ENCODE measurements at places on chromosomes 6 and 20.
A peak's percentile ranks its signal among the peaks of the same experiment; 100 is the strongest.

GRCh38 chr6:104604685-104605084, 255.0 kb downstream of the HACE1 start:
- no peak for DNase-seq

GRCh38 chr6:156808287-156808686, 31.1 kb downstream of the ARID1B start:
- DNase-seq = peak; percentile 31

DNA sequence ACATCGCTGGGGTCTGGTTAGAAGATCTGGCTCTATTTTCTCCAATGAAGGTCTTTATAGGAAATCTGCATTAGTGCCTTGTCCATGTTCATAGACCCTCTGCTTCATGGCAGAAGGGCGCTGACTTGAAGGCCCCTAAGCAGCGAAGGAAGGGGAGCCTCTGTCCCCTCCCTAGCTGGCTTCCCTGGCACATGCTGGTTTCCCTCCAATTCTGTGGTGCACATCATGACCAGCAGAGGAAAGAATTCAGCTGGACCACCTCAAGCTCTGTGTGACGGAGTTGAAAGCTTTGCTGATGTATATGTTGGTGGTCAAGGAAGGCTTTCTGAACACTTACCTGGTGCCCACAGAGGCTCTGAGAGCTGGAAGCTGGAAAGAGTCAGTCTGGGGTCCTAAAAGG, 129.7 kb upstream of the MYLIP start:
- DNase-seq = no peak

GRCh38 chr6:2179950-2180349, 65.5 kb downstream of the GMDS start:
- peak; percentile 62 for DNase-seq

All from iris pigment epithelial cell (primary cell).